HEK293T (cell line): ENCODE measurements at places on chromosomes 2 and 18.

DNA sequence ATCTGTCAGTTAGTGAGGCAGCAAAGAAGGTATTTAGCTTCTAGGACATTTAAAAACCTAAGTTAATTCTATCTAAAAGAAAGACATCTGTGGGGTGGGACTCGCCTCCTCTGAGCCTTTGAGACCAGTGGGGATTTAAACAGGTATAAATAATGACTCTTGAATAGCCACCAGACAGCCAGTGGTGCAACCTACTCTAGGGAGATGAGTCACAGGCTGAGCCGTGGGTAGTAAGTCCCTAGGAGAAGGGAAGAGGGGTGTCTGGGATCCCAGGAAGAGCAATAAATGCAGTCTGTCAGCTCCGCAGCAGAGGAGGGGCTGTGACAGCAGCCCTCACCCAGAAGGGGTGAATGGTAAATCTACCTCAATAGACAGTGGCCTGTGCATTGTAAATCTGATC, 43.1 kb upstream of the GALNT3 start:
- DNase-seq = no peak

DNA sequence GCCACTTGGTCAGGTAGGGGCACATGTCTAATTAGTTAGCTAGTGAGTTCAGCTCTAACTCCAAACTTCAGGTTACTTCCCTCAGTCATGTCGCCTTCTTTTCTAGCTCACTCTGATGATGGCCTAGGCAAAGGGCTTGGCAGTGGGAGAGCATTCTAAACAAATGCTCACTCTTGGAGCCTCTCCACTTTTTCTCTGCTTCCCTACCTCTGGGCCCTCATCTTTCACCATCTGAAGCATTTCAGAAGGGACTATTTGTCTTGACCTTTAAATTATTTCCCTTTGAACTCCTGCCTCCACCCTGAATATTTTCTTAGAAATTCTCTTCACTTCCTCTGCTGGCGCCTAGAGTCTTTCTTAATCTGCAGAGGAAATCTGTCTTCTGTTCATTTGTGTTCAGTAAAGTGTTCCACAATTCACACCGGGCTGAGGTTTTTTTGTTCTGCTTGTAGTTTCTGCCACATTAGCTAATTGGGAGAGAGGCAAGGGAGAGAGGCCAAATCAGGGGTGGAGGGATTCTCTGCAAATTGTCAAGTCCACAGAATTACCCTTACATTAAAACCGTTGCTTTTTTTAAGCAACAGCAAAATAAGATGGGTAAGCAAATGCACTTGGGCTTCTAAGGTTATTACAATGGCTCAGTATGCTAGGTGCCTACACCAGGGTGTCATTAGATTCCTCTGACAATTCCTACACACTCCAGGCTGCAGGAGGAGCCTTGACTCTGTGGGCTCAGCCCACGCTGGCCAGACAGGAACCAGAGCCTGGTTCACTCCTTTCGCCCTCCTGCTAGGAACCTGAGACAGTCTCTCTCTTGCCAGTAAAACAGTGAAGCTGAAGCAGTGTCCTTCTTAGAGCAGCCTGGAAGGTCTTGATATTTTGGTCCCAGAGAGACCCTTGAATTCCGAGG, 5.5 kb downstream of the MSGN1 start:
- no peak for DNase-seq

GRCh38 chr18:54033052-54033451, 191.4 kb downstream of the MBD2 start:
- DNase-seq = no peak

GRCh38 chr2:44572196-44572900, 210.6 kb downstream of the CAMKMT start:
- no peak for DNase-seq

GRCh38 chr2:130302164-130302886, 40.4 kb upstream of the IMP4 start:
- DNase-seq = no peak

DNA sequence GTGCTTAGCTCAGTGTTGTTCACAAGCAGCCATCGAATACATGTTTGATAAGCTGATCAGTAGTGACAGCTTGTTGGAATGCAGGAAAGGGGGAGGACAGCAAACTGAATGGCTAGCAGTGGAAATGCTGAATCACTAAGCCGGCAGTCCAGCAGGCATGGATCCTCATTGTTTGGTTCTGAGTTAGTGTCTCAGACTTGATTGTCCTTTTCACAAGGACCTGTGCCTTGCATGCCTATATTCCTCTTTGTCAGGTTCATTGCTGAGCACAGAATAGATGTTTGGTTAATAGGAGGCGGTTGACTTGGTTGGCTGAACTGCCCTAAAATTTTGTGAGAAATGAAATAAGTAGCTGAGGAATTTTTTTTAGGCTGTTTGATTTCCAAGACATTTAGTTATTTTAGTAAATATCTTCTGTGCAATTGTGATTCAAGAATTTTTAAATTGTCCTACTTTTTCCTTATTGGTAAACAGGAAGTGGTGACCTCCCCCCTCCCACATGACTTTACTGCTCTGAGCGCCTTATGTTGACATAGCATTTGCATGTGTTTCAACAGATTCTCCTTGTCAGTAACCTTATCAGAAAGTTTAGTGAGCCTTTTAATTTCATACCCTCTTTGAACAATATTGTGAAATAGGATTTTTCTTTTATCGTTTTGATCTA, 21.4 kb upstream of the STON1 start:
- no peak for DNase-seq

DNA sequence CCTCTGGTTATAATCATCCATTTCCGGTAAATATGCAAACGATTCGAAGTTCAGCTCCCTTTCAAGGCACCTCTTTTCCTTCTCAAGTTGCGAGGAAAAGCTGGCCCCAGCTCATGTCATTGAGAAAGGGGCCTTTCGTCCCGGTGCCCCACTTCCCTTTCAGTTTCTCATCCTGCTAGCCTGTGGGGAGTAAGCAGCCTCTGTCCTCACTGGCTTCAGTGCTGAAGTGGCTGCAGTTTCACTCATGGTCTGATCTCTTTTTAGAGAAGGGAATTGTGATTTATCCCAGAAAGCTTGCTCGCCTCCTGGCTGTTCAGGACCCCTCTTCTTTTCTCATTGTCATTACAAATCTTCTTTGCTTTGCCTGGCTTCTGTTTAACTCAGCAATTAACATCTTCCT, 207.5 kb downstream of the NR4A2 start:
- no peak for DNase-seq

GRCh38 chr2:236849940-236850339, 235.7 kb upstream of the COPS8 start:
- DNase-seq = no peak

- DNase-seq = no peak
These were observed 232.2 kb downstream of the SETBP1 start for GRCh38 chr18:44912740-44913478.

GRCh38 chr18:51647346-51647745, 449.9 kb upstream of the MEX3C start:
- no peak for DNase-seq

GRCh38 chr2:138829326-138829919, 49.2 kb upstream of the NXPH2 start:
- DNase-seq = peak; percentile 62

DNA sequence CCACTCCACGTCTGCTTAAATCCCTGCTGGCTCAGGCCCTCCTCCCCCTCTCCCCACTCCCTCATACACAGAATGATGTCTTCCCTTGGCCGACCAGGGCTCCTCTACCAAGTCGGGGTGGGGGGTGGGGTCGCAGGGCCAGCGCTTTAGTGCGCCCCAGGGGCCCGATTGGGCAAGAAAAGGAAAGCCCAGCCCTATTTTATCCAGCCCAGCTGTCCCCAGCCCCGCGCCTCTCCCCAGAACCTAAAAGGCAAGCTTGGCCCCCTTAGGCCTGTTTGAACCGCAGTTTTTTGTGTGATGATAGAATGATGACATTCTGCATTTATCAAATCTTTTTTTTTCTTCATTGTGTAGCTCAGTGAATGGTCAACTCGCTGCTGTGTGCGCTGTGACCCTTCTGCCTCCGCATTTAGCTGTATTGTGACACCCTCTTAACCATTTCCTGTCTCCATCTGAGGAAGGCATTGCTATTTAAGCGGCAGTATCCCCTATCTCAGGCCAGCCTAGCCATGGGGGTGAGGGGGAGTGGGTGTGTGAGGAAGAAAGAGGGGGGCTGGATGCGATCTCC, 231.4 kb downstream of the HAUS1 start:
- no peak for DNase-seq

DNA sequence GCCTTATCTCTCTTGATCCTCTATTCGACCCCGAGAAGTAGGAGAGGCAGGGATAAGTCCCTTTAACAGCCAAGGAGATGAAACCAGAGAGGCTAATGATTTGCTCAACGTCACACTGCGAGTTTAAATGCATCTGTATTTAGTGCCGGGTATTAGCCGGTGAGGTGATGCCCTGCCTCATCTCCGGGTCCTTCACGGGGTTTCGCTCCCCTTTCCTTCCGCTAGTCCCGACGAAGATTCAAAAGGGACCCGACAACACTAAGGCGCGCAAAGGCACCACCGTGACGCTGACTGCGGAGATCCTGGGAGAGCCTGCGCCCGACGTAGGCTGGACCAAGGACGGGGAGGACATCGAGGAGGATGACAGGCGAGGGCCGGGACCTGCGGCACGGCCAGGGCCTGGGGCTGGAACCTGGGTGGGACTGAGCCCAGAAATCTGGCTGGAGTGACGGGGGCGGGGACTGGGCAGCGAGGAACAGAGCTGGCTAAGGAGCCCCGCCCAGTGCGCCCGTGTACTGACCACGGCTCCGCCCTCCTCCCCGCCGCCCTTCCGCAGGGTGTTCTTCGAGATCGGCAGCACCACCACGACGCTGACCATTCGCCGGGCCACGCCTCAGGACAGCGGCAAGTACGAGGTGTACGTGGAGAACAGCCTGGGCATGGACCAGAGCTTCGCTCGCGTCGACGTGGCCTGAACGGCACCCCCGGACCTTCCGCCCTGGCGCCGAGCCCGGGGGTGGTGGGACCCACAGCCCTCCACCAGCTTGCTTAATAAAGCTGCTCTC, 1.0 kb upstream of the GMPPA start:
- DNase-seq = peak; percentile 33

DNA sequence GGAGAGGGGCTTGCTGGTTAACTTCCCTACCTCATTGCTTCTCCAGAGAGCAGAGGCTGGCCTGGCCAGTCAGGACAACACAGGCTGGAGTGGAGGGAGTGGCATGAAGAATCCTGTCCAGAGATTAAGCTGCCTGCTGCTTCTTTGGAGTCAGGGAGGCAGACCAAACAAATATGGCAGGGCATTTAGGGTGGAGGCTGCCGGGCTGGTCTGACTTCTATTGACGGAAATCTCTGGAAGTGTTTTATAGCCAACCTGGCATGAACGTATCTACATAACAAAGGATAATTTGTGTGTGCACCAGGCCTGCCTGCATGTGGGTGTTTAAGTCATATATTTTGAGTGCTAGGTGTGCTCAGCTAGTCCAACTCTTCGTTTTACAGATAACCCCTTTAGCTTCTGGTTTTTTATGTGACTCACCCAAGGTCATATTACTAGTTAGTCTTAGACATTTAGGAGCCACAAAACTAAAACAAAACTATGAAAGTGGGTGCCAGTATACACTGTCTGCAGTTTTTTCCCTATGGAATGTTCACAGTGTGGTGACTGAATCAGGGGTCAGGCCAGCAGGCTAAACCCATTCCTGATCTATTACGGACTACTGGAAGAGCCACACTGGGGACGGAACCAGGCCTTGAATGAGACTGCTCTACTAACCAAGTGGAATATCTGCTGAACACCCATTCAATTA, 5.5 kb downstream of the NPC1 start:
- DNase-seq = no peak

DNA sequence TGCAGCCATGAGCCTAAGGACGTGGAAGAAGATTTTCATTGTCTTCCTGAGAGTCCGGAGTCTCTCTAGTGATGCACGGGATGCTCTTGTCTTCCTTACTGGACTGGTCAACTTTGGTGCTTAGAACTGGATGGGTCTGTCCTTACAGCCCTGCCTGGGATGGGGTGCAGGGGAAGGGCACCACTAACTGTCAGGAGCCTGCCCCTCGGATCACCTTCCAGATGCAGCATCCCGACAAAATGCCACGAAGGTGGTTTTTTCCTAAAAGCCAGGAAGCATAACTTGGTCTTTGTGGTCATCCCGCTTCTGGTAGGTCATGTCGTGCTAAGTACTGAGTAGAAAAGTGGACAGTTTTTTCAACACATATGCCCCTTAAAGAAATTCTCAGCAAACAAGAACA, 207.4 kb upstream of the TWIST2 start:
- DNase-seq = no peak

DNA sequence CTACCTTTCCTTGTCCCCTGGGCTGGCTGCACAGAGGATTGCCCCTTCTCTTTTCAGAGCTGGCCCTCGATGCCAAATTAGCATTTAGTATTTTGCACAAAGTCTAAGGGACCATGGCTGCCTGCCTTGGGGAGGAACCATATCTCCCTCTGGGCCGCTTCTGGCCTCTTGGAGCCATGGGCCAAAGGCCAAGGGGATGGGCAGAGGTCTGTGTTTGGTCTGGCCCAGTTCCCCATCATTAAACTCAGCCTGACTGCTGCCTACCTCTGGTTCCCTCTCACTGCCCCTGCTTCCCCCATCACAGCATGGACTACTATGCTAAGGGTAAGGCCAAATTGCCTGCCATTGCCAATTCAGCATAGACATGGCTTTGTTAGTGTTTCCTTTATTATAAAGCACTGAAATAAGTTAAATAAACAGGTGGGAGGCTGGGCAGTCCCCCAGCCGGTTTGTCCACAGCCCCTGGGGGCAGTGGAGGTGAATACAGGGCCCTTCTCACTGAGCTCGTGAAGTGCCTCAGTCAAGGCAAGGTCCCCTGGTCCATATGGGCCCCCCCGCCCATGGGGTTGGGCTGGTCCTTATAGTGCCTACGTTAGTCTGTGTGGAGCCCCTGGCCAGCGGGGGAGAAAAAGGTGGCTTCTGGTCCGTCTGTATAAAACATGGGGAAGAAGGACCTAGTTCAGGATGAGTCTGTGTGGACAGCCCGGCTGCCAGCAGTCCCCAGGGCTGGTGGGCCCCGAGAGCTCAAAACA, 3.5 kb downstream of the ZNF513 start:
- no peak for DNase-seq

GRCh38 chr2:238488347-238488826, 61.7 kb downstream of the ASB1 start:
- DNase-seq = no peak

DNA sequence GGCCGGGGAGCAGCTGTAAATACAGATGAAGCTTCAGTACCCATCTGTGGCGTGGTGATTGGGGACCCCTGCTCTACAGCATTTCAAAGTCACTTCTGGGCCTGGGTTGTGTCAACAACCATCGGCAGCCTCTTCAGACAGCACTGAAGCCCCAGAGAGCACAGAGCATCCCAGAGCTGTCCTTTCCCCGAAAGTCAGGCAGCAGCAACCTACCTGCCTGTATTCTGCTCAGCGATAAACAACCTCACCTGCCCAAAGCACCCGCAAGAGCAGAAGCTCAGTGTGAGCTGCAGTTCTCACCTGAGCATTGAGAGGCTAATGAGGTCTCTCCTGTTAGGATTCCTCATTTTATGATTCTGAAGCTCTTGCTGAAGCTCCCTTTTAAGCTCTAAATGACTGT, 19.3 kb downstream of the TRABD2A start:
- DNase-seq = no peak

DNA sequence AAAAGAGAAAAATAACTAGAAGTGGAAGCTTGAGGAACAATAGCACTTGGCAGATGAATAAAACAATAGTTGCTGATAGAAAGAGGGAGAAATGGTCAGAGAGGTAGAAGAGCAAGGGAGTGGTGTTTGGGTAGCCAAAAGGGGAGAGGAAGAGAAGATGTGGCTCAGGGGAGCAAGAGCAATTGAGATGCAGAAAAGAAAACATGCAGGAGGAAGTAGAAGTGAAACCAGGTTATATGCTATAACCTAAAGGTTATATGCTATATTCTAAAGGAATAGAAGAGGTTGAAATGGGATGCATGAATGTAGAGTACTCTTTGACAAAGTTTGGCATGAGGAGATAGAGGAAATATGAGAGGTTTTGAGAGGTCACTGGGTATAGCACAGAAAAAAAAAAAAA, 759.5 kb downstream of the SATB2 start:
- no peak for DNase-seq
